Colonic mucosa (tissue), 4 donors: ENCODE measurements at places on chromosomes 7 and 10. TPM values are rescaled to one million over a fixed set of nuclear protein-coding genes. Genes with fewer than 3 reads are reported as not detected.

The OPN1SW gene
- total RNA-seq: not detected

The ZSCAN25 gene
- total RNA-seq: 10.4 TPM

The KCP gene
- 0.64 TPM for total RNA-seq

DNA sequence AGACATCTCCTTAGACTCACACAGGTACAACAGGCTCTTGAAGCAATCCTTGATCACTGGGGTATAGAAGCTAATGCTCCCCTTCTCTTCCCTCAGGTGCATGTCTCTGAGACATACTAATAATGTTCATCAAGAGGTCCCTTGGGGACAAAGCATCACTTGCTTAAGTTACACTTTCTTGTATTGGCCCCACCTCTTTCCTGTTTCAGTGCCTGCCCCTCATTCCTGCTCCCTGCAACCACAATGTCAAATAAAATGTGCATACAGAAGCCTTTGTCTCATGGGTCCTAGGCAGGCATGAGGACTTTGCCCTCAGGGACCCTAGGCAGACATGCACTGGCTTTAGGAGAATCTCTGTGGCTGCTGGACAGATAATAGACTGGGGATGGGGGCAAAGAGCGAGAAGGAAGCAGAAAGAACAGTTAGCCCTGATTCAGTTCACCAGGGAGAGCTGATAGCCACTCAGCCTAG is 175.0 kb upstream of the NPY start:
- DNase-seq: no peak
- H3K4me1 ChIP-seq: no peaks in the 10 kb centered on the region
- no peak overlapping the region for H3K27ac ChIP-seq
- H3K27me3 ChIP-seq: no peaks in the 10 kb centered on the region
- no peak overlapping the region for H3K4me3 ChIP-seq

GRCh38 chr7:82810558-82811259 is 352.0 kb downstream of the PCLO start:
- H3K4me3 ChIP-seq: no peak overlapping the region
- H3K27me3 ChIP-seq: no peaks in the 10 kb centered on the region
- no peaks in the 10 kb centered on the region for H3K4me1 ChIP-seq
- no peak for DNase-seq
- H3K27ac ChIP-seq: no peak overlapping the region

GRCh38 chr7:494259-494687 is 25.4 kb downstream of the PDGFA start:
- H3K27ac ChIP-seq: no peak overlapping the region
- H3K27me3 ChIP-seq: no peaks in the 10 kb centered on the region
- H3K36me3 ChIP-seq: no peaks in the 10 kb centered on the region
- DNase-seq: no peak
- no peaks in the 10 kb centered on the region for H3K4me1 ChIP-seq

DNA sequence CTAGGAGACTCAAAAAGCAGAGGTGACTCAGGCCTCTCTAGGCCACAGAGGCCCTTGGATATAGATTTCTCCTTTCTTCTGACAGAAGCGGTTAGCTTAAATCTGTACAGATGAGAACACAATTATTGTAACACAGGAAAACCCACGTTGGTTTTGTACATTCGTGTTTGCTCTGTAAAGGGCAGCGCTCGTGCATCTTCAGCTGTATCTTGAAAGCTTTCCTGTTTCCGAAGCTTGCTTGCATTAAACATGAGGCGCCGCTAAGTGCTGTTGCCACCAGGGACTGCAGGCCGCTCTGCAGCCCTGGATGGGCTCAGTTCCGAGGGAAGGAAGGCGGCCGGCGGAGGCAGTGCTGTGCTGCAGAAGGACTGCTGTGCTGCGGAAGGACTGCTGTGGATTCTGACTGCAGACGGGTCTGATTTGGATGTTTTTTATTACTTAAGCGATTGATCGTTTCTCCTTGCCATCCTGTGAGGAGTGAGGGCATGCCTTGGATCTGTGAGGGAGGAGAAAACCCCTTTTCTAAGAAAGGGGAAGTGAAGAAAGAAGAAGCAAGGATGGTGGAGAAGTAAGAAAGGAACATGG is 53.3 kb downstream of the FHIP2A start:
- H3K4me3 ChIP-seq: no peak overlapping the region
- no peaks in the 10 kb centered on the region for H3K36me3 ChIP-seq
- H3K4me1 ChIP-seq: no peaks in the 10 kb centered on the region
- no peak for DNase-seq
- no peak overlapping the region for H3K27ac ChIP-seq

- no peaks in the 10 kb centered on the region for H3K36me3 ChIP-seq
- no peaks in the 10 kb centered on the region for H3K27me3 ChIP-seq
- H3K4me1 ChIP-seq: peaks cover under 1% of the 10 kb centered on the region
- H3K4me3 ChIP-seq: no peak overlapping the region
- H3K27ac ChIP-seq: no peak overlapping the region
Measured at GRCh38 chr7:149776289-149776688, 2.9 kb upstream of the ZNF467 start.

DNA sequence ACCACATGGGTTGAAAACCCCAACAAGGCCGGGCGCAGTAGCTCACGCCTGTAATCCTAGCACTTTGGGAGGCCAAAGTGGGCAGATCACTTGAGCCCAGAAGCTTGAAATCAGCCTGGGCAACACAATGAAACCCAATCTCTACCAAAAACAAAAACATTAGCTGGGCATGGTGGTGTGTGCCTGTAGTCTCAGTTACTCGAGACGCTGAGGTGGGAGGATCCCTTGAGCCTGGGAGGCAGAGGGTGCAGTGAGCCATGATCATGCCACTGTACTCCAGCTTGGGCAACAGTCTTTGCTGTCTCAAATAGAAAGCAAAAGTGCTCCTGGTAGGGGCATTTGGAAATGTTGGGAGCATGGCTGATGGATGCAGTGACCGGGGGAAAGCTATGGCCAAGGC is 209.6 kb upstream of the PLXNA4 start:
- no peaks in the 10 kb centered on the region for H3K4me1 ChIP-seq
- no peak for DNase-seq
- no peak overlapping the region for H3K4me3 ChIP-seq
- H3K27ac ChIP-seq: no peak overlapping the region
